ENCODE measurements at places on chromosomes 13 and 19.

DNA sequence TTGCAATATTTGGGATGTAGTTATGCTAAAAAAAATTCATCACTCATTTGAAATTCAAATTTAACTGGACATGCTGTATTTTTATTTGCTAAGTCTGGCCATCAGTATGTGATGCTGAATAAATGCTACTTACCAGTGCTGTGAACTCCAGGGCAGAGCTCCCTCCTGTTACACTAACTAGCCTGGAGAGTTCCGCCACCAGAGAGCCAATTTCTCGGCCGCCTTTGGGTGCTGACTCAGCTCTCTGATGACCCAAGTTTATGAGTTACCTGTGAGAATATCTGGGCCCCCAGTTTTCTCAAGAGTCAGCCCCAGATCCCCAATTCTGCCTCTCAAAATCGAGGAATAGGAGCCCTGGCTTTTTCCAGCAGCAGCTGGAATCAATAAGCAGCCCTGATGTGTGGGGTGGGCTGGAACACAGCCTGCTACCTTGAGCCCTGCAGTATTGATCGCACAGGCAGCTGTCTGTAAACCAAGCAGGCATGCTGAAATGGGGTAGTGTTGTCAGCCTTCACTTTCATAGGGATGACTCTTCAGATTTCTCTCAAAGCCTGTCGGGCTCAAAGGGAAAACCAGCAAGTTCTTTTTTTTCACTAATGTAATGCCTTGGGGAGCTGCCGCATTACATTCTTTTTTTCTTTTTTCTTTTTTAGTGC, 113.7 kb downstream of the DNAJC15 start:
- DNase-seq: no peak

DNA sequence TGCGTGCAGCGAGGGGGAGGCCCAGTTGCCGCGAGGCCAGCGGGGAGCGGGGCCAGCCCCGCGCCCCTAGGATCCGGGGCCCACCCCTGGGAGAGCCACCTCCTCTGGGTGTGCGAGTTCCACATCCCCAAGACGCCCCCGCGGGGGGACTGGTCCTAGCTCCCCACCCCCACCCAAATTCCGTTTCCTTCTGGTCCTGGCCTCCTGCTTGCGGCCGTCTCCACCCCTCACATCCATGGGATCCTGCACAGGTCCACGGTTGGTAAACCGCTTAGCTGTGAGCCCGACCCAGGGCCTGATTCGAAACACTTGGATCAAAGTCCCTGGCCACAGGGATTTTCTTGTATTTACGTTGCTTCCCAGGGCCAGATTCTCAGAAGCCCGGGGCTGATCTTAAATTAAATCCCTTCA, 324 bp upstream of the FBXO17 start:
- no peak for DNase-seq

- DNase-seq: peak; percentile 48
These were observed 7.9 kb downstream of the PIN1 start for GRCh38 chr19:9842834-9843625.

DNA sequence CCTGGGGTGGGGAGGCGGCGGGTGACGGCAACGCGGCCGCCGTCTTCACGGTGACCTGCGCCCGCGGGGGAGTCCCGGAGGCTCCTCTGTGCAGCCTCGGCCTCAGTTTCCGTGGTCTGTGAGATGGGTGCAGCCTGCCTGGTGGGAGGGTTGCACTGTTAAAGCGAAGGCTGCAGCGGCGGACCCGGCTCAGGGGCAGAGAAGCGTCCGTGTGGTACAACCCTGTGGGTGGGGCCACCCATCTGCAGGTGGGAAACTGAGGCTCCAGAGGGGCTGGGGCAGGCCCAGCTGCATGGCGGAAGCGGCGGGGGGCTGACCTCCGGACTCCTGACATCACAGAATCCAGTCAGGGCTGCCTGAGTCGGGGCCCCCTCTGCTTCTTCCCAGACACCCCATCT, 481 bp downstream of the FGF22 start:
- no peak for DNase-seq

DNA sequence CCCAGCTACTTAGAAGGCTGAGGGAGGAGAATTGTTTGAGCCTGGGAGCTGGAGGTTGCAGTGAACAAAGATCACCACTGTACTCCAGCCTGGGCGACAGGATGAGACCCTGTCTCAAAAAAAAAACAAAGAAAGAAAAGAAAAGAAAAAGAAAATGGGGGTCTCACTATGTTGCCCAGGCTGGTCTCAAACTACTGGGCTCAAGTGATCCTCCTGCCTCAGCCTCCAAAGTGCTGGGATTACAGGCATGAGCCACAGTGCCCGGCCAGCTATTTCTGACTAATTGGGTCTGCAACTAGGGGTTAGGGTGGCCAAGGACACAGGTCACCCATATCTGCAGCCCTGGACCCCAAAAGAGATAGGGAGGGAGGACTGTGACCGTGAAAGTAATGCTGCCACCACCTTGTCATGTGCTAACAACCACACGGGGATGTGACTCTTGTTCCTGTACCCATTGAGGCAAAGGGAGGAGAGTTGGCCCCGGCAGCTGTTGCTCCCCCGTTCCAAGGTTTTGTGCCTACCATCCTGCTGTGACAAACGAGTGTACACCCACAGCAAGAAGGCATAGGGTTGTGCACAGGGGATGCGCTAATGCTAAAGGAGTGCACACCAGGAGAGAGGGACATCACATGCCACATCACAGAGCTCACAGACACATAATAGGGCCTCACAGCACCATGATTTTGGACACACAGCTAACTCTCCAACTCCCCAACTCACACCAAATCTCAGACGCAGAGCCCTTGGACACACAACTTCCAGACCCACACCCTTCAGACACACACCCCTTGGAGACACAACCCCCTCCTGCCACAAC, 619 bp downstream of the MEF2B start:
- no peak for DNase-seq

GRCh38 chr19:17929056-17929455, 3.8 kb upstream of the CCDC124 start:
- DNase-seq: no peak
